Activated CD8-positive, alpha-beta memory T cell treated with anti-CD3 and anti-CD28 coated beads, Interleukin-2, amount 50 U/mL, for 4 hours (primary cell): ENCODE measurements at places on chromosomes 7 and 10.

- DNase-seq = peak; percentile 36
These were observed 7.0 kb upstream of the GBX1 start for GRCh38 chr7:151174246-151175046.

GRCh38 chr10:74419491-74419951, 268.5 kb downstream of the ADK start:
- DNase-seq = no peak

DNA sequence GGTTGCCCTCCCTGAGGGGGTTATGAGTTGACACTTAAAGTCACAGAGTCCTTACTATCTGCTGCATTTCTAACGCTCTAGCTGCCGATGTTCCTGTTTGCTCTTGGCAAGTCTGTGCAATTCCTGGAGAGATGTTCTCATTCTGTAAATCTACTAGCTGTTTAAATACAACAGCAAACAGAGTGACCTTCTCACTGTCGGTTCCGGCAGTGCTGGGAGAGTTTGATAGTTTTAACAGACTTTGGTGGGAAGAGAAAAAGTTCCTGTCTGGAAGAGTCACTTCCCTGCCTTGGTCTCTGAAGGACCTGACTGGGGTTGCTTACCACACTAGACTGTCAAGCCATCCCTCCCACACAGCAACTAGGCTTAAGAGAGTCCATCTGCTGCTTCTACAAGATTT, 63.3 kb upstream of the ELMO1 start:
- no peak for DNase-seq

DNA sequence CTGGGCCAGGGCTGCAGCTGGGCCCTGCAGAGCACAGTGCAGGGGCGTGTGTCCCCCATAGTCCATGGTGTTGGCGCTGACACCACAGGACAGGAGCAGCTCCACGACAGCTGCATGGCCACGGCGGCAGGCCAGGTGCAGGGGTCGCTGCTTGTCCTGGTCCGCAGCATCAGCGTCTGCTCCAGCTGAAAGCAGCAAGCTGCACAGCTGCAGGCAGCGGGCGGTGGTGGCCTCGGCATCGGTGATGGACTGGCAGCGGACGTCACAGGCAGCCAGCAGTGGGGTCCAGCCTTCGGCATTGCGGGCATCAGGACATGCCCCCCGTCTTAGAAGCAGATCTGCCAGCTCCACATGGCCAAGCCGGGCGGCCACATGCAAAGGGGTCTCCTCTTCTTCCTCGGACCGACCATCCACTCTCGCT, 6.0 kb downstream of the ASB10 start:
- no peak for DNase-seq

DNA sequence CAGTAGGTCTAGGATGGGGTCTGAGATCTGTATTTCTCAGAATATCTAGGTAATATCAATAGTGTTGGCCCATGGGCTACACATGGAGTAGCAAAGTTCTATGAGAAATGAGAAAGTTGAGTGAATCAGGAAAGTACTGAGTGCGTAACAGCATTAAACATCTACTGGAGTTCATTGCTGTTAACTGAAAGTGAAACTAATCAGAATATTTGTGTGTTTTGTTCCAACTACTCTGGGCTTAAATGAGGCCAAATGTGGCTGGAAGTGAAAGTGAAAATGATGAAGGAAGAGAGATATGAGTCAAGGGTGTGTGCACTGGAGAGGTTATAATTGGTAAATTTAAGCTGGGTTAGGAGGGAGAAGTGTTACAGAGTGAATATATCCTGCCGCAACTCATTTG, 46.5 kb downstream of the TMEM106B start:
- DNase-seq = no peak

DNA sequence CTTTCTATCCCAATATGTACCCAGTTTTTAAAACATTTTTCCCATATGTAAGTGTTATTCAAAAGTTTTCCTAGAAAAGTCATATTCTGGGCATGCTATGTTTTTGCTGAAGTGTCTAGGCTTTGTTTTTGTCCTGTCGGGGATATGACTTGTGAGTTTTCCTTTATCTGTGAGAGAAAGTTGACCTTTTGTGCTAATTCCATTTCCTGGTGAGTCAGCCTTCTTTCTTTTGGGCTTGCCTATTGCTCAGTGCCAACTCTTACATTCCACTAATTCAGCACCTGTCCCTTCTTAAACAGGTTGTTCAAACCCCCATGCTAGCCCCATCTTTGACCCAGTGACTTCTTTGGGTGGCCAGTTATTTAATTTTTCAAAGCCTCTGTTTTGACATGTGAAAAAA, 146.2 kb downstream of the AHR start:
- no peak for DNase-seq

DNA sequence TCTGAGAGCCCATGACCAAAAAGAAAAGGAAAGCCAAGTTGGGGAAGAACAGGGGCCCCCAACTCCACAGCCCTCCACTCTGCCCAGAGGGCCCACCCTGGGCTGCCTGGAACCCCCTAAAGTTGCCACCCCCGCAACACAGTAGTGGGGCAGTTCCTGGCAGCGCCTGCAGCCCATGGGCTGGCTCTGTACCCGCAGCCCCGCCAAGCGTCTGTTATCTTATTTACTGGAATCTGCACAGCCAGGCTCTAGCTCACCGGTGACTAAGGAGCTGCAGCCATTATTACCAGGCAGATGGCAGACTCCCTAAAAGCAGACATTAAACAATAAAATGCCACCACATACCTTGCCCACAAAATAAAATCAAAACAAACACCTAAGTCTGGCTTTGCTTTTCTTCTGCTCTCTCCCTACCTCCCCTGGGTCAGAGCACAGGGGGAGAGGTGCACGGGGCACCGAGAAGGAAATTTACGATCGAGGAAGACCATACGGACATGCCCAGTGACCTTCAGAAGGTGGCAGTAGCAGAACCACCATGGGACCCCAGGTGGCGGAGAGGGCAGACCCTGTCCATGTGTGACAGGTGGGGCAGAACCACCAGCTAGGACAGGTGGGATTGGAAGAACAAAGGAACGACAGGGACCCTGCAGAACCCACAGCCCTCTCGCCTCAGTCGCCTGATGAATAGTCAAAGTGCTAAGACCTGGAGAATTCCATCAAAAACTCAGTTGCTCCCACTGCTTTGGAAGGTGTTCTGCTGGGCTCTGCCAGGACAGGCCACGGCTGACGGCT, 66.3 kb downstream of the PRKAG2 start:
- DNase-seq = no peak

DNA sequence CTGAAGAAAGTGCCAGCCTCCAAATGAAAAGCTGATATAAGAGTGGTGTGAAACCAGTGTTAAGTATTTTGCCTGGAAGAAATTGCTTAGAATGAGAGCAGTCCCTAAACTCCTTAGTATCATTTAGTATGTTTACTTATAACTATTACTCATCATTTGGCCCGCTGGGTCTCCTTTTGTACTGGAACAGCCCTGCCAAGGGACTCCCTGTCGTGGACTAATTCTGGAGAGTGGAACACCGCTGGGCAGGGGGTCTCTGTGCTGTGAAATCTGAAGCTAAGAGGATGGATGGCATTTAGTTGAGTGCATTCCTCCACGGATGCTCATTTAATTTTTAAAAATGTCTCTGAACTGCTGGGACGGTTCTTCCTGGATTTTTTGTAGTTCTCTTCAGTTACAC, 889.9 kb upstream of the C7orf33 start:
- no peak for DNase-seq

DNA sequence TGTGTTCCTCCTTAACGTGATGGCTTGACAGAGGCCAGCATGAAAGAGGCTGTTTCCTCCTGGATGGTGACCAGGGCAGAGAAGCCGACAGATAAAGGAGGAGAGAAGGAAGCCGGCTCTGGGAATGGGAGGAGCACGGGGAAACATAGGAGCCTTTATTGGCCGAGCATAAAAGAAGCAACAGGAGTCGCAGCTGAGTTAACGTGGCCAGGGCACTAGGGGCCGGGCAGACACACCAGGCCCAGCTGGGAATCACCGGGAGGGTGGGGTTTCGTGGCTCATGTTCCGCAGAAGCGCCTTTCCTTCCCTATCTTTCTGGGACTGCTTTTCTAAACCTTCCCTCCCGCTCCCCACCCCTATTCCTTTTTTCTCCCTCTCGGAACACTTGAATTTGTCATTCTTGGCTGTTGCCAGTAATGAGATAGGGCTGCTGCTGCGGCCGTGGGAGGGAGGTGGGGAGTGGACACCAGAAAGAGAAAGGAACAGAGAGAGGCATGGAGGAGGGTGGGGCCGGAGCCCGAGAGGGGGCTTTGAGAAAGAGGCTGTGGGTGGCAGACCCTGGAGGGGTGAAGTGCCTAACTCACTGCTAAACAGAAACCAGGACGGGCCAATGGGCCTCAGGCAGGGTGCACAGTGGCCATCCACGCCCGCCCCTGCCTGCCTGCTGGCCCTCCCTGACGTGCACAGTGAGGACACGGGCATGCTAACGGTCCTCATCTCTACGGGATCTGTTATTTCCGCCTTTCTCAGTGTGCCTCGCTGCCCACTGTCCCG, 65.2 kb downstream of the COL13A1 start:
- no peak for DNase-seq

GRCh38 chr7:79199266-79199665, 254.2 kb downstream of the MAGI2 start:
- no peak for DNase-seq

DNA sequence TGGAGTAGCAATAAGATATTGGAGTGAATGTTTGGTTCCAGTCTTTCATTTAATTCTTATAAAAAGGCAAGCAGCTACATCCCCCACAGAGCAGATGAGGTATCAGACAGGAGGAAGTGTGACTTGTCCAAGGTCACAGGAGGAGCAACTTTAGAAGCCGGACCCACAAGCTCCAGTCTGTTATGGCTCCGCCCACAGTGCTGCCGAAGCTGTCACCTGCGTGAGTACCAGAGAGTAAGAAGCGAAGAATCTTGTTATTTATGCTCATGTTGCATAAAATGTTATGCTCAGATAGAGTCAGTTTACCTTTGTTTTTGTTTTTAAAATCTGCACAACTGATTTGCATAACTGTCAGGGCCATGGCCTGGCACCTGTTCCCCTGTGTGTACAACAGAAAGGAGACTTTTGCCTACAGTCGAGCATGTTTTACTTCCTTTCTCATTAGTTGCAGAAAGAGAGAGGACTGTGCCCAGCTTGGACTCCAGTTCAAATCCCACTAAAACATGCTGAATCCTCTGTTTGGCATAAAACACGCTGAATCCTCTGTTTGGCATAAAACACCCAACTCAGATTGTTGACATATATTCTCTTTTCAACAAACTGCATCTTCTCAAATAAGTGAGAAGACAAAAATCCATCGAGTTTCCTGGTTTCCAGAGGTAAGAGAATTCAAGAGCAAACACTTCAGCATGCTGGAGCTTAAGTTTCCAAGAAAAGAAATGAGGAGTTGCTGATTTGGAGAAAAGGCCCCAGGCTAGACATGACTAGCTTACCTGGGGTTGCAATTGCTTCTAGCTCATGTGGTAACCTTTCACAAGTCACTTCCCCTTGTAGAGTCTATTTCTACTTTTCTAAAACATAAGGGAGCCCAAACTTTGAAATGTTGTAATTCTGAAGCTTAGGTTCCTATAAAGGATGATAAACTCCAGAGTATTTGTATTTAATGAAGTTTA, 409.8 kb upstream of the ZMIZ1 start:
- no peak for DNase-seq

GRCh38 chr7:99380823-99381663, 6.5 kb downstream of the ARPC1B start:
- peak; percentile 83 for DNase-seq

GRCh38 chr10:96643920-96644319, 57.1 kb upstream of the TM9SF3 start:
- DNase-seq = no peak

DNA sequence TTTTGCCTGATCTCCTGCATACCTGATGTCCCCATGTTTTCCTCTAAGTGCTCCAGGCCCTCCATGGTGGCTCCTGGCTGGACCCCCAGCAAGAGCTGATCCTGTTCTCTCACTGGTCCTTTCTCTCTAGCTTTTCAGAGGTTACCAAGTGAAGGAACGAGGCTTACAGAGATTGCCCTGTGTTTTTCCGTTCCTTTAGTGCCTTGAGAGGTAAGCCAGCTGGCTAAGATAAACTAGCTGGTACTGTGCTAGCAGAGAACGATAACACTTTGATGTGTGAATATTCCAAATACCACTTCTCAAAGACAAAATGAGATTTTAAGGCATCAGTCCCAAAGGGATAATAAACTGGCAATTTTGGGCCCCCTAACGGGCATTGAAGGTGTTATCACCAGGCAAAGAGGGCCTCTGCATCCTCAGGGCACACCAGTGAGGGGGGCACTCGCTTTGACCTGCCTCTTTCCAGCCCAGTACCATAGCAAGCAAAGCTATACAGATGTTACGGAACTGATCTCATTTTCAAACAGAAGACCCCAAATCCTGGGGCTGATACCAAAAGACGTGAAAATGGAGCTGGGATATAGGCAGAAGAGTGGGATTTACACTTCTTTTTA, 8.4 kb upstream of the CCNY start:
- DNase-seq = no peak
